T-helper 9 cell (primary cell): ENCODE measurements at places on chromosomes 16 and 17.
A peak's percentile ranks its signal among the peaks of the same experiment; 100 is the strongest.

- DNase-seq: peak; percentile 41
Measured at GRCh38 chr17:58344791-58345157, 7.2 kb downstream of the SUPT4H1 start.

GRCh38 chr17:82911822-82912221, 72.0 kb upstream of the ZNF750 start:
- no peak for DNase-seq

DNA sequence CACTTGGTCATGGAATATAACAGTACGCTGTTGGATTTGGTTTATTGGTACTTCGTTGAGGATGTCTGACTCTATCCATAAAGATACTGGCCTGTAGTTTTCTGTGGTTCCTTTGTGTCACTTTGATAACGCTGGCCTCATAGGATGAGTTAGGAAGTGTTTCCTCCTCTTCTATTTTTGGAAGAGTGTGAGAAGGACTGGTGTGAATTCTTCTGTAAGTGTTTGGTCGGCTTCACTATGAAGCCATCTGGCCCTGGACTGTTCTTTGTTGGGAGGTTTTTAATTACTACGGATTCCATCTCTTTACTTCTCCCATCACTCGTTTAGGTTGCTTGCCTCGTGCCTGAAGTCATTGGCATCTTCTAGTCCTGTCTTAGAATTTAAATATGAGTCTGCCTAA, 117.3 kb downstream of the OR1D5 start:
- no peak for DNase-seq

- DNase-seq: no peak
Measured at GRCh38 chr16:12526515-12526914, 277.2 kb downstream of the CPPED1 start.

DNA sequence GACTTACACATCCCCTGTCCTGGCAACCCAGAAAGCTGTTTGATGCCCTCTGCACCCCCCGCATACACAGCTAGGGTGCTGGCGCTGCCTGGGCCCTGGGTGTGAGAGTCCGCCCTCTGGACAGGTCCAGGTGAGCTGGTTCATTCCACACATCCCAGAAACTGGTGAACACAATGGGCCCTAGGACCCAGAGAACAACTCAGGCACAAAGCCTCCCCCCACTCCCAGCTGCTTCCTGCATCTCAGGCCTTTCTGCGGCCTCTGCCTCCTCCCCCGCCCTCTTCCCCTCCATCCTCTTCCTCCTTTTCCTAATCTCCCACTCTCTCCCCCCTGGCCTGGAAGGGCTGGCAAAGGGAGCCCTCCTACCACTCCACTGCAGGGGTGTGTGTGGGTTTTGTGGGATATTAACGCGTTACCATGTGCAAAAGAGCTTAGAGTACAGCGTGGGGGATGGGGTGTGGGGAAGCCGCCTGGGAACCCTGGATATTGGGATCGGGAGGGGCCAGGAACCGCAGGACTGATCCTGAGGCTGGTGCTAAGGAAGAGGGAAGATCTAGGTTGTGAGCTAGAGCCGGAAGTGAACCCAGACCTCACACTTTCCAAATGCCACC, 1.6 kb upstream of the PPP1R9B start:
- peak; percentile 21 for DNase-seq

DNA sequence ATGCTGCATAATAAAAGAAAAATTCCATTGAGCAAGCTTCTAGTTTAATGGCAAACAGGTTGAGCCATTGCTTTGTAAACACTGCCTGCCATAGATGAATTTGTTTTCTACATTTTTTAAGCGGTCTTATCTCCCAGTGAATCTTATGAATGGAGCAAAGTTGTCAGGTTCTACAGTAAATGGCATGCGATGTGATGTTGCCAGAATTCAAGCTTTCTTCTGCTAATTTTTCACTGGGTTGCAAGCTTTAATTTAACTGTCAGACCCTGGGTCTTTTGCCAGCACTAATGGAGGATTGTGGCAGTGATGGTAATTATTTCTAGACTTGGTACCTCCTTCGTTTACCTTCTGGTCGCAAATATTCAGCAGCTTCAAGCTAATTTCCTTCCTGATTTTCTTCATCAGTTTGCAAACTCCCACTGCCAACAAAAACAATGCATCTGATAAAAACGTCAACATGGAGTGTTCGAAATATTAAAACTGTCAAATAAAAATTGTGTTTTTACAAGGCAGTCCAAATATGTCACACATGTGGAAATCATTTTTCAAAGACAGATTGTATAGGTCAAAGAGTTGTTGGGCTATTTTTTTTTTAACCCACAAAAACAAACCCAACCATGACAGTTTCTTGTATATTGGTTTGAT, 274.2 kb upstream of the ERCC4 start:
- no peak for DNase-seq

DNA sequence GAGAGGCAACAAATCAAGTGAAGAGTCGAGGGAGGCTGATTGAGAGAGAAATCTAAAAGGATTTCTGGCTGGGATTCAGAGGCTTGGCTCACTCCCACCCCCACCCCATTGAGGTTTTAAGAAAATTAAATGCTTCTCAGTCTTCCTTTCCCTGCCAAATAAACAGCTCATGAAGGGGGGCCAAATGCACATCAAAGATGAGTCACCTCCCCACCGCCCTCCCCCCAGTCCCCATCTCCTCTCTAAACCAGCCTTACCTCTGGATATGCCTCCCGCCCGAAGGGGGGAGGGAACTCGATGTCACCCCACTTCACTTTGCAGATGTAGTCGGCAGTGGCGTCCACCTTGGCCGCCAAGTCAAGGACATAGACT, 11.6 kb downstream of the ACLY start:
- DNase-seq: no peak
